ENCODE measurements at places on chromosomes 12 and 14.
A peak's percentile ranks its signal among the peaks of the same experiment; 100 is the strongest.

DNA sequence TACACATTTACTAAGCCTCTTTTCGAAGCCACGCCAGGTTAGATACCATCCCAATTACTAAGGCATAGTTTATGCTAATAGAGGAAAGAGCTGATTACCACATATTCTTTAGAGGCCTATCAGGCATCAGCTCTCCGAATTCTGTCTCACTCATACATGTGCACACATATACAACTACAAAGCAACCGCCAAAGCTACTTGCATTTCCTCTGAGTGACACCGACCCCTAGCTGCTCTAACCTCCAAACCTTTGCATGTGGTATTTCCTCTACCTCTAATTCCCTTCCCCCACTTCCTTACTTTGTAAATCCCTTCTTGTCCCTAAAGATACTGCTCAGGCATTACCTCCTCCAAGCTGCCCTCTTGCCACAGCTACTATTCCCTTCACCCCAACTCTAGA lies 107.2 kb downstream of the DUSP6 start:
- peak; percentile 64 for DNase-seq

DNA sequence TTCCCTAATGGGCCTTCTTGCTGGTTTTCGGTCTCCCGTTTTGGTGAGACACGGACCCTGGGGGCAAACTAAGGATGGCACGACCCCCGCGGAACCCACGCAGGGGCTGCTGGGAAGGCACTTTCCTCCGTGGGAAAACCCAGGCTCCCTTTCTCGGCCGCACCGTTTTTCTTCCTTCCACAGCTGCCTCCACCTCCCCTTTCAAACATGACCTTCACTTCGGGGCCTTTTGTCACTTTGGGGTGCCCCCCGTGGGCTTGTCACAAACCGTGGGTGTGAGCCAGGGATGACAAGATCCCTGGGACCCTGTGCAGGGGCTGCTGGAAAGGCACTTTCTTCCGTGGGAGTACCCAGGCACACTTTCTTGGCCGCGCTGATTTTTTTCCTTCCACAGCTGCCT lies 268.7 kb downstream of the ALG10 start:
- peak; percentile 23 for DNase-seq

DNA sequence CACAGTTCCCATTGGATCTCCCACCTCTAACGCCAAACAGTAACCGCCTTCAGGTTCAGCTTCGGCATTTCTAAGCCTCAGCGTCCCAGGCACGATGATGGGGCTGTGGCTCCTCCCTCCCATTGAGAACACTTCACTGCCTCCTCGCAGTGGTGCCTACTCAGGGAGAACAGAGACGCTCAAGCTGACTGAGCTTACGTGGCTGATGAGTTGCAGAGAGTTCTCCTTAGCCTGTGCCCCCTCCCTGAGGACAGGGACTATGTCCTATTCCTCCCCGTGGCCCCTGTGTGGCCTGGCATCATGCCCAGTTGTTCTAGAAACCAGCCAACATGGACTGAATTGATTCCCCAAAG lies 87.0 kb downstream of the ITPK1 start:
- no peak for DNase-seq

- no peak for DNase-seq
These were observed 85.3 kb upstream of the BCL11B start for GRCh38 chr14:99357151-99357915.

DNA sequence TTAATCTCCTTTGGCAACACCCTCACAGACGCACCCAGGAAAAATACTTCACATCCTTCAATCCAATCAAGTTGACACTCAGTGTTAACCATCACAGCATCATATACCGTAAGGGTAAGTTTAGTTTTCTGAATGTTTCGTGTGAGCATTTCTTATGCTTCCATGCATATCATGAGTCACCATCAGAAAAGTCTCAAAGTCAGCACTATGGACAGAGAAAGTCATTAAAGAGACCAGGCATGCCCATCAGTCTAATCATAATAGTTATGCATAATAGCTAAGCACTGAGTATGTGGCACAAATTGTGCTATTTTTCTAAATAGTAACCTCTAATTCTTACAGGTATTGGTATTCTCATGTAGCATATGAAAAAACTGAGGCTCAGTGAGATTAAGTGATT lies 158.8 kb upstream of the PRMT8 start:
- DNase-seq, result no peak

- no peak for DNase-seq
These were observed 100.4 kb downstream of the HMGA2 start for GRCh38 chr12:65924716-65925115.

DNA sequence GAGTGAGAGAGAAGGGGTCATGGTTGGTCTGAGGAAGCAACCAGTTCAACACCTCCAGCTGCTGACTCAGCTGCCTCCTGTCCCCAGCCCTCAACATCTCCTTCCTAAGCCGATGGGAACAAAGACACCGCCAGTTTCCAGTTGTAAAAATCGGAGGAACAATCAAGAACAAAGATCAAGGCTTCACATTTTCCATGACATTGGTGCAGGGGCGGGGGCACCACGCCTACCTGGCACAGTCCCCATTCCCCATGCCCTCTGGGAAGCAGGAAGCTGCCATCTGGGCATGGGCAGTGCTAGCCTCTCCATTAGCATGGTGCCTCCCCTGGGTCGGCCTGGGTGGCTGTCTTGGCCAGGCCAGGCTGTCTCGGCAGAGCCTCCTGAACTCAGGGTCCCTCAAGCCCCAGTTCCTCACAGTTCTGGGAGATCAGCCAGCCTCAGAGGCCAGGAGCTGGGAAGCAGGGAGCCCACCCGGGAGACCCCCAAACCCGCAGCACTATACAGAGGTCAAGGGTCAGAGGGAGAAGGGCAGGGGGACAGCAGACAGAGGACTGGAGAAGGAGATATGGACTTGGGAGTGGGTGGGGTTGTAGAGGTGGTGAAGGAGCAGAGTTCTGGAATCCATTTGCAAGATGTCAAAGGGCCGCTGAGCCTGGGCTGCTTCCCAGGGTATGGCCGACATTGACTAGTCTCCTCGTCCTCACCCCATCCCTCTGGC lies 19.6 kb upstream of the TMEM106C start:
- DNase-seq, result no peak

GRCh38 chr12:121713793-121714192 lies 1.2 kb downstream of the TMEM120B start:
- DNase-seq, result no peak

DNA sequence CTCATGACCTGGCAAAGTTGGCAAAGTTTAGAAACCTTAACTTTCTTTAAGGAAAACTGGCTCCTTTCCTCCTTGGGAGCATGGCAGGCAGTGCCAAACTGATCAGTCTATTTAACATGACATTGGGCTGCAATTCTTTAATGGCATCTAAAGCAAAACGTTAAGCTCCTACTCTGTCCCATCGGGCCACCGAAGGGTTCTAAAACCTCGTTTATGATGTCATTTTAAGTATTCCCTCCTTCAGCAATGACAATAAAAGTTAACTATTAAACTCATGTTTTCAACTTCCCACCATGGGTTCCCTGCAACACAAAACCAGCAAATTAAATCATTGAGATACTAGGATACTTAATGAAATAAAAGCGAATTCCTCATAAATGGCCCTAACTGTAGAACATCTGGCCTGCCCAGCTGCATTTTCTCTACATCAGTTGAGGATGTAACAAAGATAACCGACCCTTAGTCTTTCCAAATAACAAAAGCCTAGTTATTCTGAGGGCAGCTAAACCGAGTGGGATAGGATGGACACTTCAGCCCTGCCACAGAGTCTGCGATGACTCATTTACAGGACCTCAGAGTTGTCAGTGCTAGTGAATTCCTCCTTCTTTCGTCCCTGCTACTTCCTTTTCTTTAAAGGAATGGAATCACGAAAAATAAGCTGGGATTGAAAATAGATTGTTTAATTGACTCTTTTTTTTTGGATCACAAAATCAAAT lies 34.5 kb upstream of the RIC8B start:
- peak; percentile 59 for DNase-seq

- no peak for DNase-seq
These were observed 1228.2 kb upstream of the TMEM132C start for GRCh38 chr12:127038761-127039160.

DNA sequence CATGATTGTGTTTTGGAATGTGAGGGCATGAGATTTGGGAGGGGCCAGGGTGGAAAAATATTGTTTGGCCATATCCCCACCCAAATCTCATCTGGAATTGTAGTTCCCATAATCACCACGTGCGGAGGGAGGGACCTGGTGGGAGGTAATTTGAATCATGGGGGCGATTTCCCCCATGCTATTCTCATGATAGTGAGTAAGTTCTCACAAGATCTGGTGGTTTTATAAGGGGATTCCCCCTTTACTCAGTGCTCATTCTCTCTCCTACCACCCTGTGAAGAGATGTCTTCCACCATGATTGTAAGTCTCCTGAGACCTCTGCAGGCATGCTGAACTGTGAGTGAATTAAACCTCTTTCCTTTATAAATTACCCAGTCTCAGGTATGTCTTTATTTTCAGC lies 15.7 kb downstream of the OR10P1 start:
- peak; percentile 14 for DNase-seq

- no peak for DNase-seq
These were observed 5.3 kb downstream of the ASB2 start for GRCh38 chr14:93970965-93971634.

DNA sequence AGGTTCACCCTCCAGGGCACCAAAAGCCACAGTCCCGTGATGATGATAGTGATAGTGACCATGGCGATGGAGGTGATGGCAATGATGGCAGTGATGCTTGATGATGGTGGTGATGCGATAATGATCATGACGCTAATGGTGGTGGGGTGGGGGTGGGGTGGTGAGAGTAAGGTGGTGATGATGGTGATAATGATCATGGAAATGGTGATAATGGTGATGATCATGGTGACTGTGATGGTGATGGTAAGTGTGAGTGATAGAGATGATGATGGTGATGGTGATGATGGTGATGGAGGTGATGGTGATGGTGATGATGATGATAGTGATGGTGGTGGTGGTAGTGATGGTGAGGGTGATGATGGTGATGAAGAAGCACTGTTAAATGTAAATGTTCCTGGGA lies 96.9 kb downstream of the SYNE3 start:
- no peak for DNase-seq

DNA sequence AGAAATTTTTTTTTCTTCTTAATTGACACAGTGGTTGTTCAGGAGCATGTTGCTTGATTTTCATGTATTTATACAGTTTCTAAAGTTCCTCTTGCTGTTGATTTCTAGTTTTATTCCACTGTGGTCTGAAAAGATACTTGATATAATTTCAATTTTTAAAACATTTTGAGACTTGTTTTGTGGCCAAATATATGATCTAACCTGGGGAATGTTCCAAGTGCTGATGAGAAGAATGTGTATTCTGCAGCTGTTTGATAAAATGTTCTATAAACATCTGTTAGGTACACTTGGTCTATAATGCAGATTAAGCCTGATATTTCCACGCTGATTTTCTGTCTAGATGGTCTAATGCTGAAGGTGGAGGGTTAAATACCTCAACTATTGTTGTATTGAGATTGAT lies 151.4 kb upstream of the IFNG-AS1 start:
- no peak for DNase-seq

- no peak for DNase-seq
These were observed 451.9 kb upstream of the FBXO33 start for GRCh38 chr14:39884091-39884490.

GRCh38 chr14:65949711-65950516 lies 536.3 kb upstream of the CCDC196 start:
- DNase-seq, result peak; percentile 31

- DNase-seq, result no peak
These were observed 35.2 kb downstream of the NTN4 start for GRCh38 chr12:95755261-95755865.

- DNase-seq, result no peak
These were observed 30.2 kb downstream of the ACTN1 start for GRCh38 chr14:68948686-68949600.

- peak; percentile 44 for DNase-seq
These were observed 138.5 kb downstream of the ESRRB start for GRCh38 chr14:76514213-76514998.

DNA sequence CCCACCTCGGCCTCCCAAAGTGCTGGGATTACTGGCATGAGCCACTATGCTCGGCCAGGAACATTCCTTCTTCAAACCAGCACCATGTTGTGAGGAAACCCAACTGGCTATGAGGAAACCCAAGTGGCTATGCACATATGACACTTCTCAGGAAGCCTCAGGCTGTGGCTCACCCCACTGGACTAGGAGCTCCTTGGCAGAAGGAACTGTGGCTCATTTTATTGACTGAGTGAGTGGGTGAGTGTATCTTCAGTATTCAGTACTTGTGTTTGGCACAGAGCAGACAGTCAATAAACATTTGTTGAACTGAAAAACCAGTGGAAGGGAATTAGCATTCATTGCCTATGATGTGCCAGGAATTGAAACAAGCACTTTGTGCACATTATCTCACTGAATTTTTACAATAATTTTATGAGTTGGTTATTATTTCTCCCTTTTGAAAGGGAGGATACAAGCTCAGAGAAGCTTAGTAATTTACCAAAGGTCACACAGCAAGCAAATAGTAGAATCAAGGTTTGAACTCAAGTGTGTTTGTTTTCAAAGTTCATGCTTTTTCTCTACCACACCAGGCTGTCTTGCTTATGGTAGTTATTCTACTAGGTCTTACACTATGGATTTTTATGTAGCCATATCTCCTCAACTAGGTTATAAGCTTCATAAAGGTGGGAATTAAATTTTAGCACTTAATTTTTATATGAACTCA lies 121.6 kb downstream of the VEZT start:
- no peak for DNase-seq

DNA sequence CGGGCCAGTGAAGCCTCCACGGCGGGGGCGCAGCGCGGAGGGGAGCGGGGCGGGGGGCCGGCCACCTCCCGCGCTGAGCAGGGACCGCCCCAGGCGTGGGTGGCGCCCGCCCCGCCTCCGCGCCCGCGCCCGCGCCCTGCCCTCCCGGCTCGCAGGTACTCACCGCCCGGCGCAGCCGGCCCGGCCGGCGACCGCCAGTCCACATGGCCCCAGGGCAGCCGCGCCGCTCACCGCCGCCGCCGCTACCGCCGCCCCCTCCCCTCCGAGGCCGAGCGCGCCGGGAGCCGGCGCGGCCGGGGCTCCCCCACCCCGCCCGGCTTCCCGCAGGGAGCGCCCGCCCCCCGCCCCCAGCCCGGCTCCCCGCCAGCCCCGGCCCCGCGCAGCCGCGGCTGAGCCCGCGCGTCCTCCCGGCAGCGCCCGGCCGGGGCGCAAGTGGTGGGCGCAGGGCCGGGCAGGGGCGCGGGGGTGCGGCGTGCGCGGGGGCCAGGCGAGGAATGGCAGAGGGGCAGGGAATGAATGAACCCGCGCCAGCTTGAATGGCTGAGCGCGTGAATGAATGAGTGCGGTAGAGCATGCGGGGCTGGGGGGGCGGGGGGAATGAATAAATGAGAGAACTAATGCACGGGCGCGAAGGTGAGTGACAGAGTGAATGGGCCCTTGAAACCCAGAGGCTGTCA lies at the start of gene BEGAIN:
Gene BEGAIN (minus strand): TSS at position 332 of the 677 bp plus-strand sequence. CDS start 127 bp downstream, at position 205.
- peak; percentile 62 for DNase-seq

DNA sequence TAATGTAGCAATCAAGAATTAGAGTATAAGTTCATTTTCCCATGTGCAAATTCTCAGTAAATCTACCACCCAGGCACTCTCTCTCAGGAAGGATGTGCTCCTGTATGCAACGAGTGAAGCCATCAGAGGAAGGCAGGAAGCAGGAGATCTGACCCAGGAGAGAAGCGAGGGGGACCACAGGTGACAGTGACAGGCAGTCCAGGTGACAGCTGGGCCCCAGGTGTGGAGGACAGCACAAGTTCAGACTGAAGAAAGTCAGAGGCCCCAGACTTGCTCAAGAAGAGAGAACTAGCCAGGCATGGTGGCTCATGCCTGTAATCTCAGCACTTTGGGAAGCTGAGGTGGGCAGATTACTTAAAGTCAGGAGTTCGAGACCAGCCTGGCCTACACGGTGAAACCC lies 13.8 kb downstream of the CLMN start:
- DNase-seq, result no peak

- DNase-seq, result peak; percentile 97
These were observed 12.4 kb downstream of the MSI1 start for GRCh38 chr12:120356567-120357030.
